ENCODE measurements at places on chromosomes 6 and 20.
A peak's percentile ranks its signal among the peaks of the same experiment; 100 is the strongest.

GRCh38 chr6:75528423-75528822, 34.8 kb upstream of the FILIP1 start:
- DNase-seq, result no peak

GRCh38 chr6:133245422-133245903, 4.3 kb downstream of the EYA4 start:
- no peak for DNase-seq

GRCh38 chr20:34512955-34513419, 3.2 kb upstream of the DYNLRB1 start:
- no peak for DNase-seq

DNA sequence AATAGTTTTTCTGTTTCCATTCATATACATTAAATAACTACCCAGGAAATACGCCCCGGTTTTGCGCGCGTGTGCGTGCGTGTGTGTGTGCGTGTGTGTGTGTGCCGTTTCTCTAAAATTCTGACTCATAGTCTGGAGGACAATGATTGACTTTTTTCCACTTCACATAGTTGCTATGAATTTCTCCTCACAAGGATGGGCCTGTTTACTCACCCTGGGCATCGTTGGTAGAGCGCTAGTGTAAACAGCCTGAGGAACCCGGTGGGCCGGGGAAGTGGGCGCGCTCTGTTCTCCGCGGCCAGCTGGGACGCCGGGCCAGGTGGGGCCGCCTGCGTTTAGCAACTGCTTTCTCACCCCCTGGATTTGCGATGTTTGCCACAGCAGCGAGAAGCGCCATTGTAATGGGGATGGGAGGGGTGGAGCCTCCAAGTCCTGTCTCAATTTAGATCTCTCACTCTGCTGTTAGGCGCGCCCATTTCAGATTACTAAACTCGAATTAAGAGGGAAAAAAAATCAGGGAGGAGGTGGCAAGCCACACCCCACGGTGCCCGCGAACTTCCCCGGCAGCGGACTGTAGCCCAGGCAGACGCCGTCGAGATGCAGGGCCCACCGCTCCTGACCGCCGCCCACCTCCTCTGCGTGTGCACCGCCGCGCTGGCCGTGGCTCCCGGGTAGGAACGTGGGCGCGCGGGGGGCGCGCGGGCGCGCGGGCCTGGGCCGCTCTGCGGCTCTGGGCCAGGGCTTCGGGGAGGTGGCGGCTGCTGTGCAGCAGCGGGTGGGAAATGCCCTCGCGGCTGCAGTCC, at the start of gene CD109:
Gene CD109 (plus strand): TSS at position 585 of the 803 bp plus-strand sequence. CDS start 13 bp downstream, at position 598.
- DNase-seq, result peak; percentile 62

- DNase-seq, result no peak
Observed at GRCh38 chr6:77511860-77512259, 48.6 kb upstream of the HTR1B start.

DNA sequence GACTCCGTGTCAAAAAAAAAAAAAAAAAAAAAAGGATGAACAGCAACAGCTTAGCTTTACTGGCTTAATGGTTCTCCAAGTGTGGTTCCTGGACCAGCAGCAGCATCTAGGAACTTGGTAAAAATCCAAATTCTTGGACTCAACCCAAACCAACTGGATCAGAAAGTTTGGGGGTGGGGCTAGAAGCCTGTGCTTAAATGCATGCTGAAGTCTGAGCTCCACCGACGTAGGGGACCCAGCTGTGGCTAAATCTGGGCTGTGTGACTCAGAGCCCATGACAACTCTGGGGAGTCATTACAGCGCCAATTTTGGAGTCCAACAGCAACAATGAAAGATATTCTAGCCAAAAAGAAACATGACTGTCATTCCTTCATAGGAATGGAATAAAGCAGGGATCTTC, 13.6 kb upstream of the CHD6 start:
- no peak for DNase-seq

DNA sequence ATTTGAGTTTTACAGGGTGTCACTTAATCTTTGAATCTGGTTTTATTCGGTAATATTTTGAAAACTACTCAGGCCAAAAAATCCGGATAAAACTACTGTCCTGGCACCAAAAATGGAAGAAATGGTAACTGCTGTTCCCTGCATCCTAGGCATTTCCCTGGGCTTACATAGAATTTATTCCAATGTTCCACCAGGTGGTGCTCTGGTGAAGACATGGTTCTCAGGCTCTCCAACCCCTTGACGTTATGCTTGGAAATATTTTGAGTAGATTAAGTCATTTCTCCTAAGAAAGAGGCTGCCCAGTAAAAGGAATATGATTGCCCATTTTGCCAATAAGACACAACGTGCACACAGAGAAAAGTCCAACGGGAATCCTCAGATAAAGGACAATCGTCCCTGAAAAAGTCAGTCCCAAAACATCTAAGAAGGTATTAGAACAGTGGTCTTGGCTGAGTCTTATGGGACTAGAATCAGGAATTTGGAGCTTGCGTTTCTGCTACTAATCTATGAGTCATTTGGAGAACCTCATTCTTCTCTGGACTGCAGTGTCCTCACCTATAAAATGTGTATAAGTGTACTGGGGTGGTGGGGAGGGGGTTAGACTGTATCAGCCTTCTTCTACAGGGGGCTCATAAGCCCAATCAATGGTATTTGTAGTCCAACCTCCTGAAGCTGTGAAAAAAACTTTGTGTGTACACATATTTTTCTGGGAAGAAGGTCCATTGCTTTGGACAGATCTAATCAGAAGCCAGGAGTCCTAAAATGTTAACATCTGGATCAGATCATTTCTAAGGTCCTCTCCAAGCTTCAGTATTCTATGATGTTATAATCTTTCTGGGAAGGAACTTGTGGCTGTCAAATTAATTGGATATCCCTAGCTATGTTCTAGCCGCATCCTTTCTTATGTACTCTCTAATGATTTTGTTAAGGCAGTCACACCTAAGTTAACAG, 131.0 kb upstream of the BMP2 start:
- peak; percentile 56 for DNase-seq

DNA sequence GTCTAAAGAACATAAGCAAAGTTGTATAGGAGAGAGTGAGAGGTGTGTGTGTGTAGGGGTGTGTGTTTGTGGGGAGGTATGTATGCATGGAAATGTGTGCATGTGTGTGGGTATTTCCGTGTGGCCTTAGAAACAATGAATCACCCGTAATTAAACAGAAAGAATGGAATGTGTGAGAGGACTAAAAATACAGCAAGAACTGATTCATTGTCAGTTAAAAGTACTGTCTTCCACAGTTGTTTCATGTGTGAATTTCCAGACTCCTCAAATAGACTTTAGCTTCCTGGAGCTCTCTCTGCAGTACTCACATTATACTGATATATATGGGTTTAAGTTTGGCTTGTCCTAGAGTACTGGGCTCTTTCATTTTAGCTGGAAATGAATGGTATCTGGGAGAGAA, 145.7 kb downstream of the RIMS1 start:
- DNase-seq, result peak; percentile 17

GRCh38 chr20:59378396-59378795, 78.0 kb downstream of the EDN3 start:
- no peak for DNase-seq

GRCh38 chr6:119312441-119312840, 37.1 kb downstream of the MAN1A1 start:
- DNase-seq, result no peak

- DNase-seq, result peak; percentile 39
Observed at GRCh38 chr6:169589293-169589692, 112.5 kb downstream of the WDR27 start.

GRCh38 chr6:126531840-126532239, 191.9 kb downstream of the CENPW start:
- DNase-seq, result no peak

GRCh38 chr6:35400111-35400510, 52.0 kb upstream of the FANCE start:
- DNase-seq, result no peak

GRCh38 chr6:166305562-166306117, 2.6 kb downstream of the PRR18 start:
- DNase-seq, result no peak

DNA sequence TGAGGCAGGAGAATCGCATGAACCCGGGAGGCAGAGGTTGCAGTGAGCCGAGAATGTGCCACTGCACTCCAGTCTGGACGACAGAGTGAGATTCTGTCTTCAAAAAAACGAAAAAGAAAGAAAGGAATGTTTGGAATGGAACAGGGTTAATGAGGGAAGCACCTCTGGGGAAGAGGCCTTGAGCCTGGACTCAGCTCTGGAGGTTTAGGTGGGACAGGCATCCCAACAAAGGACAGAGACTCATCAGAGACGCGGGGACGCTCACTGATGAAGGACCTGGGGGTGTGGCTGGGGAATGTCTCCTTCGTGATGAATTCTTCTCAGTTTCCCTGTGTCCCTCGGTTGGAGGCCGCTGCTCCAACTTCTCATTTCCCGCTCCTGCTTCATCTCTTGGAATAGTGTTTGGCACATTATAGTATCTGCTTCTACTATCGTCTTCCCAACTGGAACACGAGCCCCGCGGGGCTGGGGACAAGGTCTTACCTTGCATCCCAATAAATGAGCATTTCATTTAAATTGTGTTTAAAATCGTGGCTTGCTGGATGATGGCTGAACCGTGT, 27.6 kb downstream of the KIF25 start:
- DNase-seq, result no peak

- DNase-seq, result no peak
Observed at GRCh38 chr6:72350296-72350881, 271.5 kb upstream of the KCNQ5 start.

DNA sequence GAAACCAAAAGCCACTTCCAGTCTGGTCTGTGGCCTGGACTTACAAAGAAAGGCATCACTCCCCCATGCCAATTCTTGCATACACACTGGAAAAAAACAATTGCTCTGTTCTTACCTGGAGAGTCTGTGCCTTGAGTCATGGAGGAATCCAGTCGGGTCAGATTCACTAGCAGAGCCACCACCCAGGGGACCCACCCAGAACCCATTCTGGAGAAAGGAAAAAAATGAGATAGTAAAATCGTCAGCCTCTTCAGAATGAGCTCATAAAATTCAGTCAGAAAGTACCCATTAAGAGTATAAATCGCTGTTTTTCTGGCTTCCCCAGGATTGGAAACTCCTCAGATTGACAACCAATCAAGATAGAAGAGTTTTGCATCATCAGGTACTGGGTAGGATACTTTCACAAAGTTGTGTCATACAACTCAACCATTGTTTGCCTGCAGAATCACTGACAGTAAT, at the start of gene HLA-DOB:
Gene HLA-DOB (minus strand): TSS at position 257 of the 459 bp plus-strand sequence. CDS start 51 bp downstream, at position 206.
- DNase-seq, result peak; percentile 35

DNA sequence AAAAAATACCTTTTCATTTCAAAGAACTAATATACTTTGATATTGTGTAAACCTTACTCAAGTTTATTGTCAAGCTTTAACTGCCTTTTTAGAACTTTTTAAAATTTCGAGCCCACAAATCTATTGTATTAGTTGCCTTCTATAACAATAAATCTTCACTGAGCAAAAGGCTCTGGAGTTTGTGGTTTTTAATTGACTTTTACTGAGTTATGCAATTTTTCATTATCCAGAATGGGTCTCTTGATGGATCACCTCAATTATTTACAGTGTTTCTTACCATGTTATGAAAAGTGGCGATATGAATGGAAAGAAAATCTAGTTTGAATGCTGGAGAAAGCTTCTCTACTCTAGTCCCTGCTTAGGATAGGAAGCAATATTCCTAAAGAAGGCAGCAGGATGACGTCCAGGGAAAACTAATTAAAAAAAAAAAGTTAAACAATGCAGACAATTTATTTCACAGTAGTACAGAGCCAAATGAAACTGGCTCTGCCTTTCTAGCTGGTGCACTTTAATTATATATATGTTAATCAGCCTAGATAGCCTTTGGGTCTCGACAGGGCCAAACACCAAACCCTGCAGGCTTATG, 5.0 kb downstream of the ID4 start:
- no peak for DNase-seq

DNA sequence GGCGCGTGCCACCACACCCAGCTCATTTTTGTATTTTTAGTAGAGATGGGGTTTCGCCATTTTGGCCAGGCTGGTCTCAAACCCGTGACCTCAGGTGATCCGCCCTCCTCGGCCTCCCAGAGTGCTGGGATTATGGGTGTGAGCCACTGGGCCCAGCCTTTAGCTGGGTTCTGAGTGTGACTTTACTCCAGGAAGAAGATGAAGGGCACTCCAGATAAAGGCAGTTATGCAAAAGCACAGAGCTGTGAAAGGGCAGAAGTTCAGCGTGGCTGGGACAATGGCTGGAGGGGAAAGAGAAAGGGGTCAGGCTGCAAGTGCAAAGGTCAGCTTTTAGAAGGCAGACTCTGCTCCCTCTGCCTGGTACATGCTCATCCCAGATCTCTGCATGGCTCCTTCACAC, 39.7 kb downstream of the MAP3K5 start:
- DNase-seq, result no peak

DNA sequence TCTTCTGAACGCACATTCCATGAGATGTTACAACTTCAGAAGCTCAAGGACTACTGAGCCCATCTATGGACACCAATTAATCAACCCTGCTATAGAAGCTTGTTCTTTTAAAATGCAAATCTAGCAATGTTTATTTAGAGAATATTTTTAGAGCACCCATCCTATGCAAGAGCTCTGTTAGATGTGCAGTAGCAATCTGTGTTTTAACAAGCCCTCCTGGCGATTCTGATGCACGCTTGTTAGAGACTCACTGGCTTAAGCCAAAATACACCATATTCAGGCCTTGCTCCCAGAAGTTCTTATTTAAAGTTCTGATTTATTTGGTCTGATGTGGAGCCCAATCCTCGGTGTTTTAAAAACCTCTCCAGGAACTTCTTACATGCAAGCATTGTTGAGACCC, 21.1 kb upstream of the ARG1 start:
- DNase-seq, result no peak

DNA sequence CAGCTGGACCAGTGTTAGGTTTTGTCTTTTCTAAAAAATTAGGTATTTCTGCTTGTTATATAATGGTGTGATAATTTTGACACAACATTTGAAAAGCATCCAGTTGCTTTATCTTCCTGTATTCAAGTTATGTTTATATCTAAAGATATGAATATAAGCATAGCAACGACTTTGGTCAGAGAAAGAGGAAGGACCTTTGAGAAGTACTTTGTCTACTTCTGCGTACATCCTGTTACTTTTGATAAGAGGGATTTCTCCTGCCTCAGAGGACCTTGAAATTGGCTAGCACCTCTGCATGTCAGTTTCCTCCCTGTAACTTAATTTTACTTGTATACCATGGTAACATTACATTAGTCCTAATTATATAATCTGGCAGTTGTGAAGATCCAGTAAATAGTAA, 24.8 kb downstream of the PHF20 start:
- no peak for DNase-seq

DNA sequence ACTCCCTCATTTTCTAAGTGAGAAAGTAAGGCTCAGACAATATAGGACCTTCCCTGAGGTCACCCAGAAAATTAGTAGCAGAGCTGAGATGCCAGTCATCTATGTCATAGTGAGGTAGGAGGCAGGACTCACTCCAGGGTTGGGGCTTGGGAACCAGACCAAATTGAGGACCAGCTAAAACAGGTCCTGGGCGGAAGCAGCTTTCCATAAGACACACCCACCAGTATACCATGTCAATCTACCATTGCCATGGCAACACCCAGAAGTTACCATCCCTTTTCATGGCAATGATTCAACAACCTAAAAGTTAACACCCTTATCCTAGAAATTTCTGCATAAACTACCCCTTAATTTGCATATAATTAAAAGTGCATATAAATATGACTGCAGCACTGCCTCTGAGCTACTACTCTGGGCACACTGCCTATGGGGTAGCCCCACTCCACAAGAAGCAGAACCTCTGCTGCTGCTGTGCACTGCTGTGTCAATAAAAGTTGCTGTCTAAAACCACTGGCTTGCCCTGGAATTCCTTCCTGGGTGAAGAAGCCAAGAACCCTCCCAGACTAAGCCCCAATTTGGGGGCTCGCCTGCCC, 30.3 kb upstream of the OCSTAMP start:
- no peak for DNase-seq

GRCh38 chr6:81051952-81052351, 700.5 kb downstream of the TENT5A start:
- no peak for DNase-seq

- DNase-seq, result no peak
Observed at GRCh38 chr6:90465686-90466085, 121.2 kb downstream of the MAP3K7 start.
